ENCODE measurements at places on chromosomes 1 and 21. TPM values are rescaled to one million over a fixed set of nuclear protein-coding genes. Genes with fewer than 3 reads are reported as not detected.

The PRAMEF13 gene
- not detected for total RNA-seq

- no peaks in the 10 kb centered on the region for H3K36me3 ChIP-seq
- no peak overlapping the region for H3K4me3 ChIP-seq
- peaks cover 14% of the 10 kb centered on the region for H3K27me3 ChIP-seq
- H3K27ac ChIP-seq, result peak overlapping the region; percentile 58
Measured at GRCh38 chr1:84847253-84848250, 45.5 kb downstream of the LPAR3 start.

GRCh38 chr1:110615548-110616130, 9.5 kb upstream of the KCNA2 start:
- H3K27ac ChIP-seq, result no peak overlapping the region
- H3K36me3 ChIP-seq, result no peaks in the 10 kb centered on the region
- H3K4me1 ChIP-seq, result 0 out of 2 replicates have a peak, but pooled peaks cover 4% of the 10 kb centered on the region
- DNase-seq, result peak; percentile 32
- no peak overlapping the region for H3K4me3 ChIP-seq

The G0S2 gene
- 2.5 TPM for total RNA-seq

DNA sequence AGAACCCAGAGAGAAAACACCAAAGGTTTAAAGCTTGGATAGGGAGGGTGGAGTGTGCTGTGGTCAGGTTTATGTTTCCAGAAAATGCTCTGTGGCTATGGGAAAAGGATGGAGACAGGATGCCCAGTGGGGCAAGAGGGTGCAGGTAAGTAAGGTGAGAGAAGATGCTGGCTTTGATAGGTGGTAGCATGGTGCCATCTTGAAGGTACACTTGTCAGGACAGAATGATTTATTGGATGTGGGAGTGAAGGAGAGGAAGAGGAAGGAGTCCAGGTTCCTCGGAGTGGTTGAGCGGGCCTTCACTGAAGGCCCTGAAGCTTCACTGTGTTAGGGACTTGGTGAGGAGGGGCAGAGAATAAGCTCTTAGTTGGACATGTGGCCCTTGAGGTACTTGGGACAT, 3.6 kb downstream of the PTPRF start:
- no peak for DNase-seq
- no peaks in the 10 kb centered on the region for H3K27me3 ChIP-seq
- no peaks in the 10 kb centered on the region for H3K36me3 ChIP-seq
- H3K27ac ChIP-seq, result no peak overlapping the region
- H3K4me1 ChIP-seq, result peaks cover 7% of the 10 kb centered on the region

GRCh38 chr21:44767834-44768831, 33.5 kb downstream of the UBE2G2 start:
- DNase-seq, result no peak
- no peaks in the 10 kb centered on the region for H3K36me3 ChIP-seq
- H3K27me3 ChIP-seq, result no peaks in the 10 kb centered on the region
- peaks cover 7% of the 10 kb centered on the region for H3K4me1 ChIP-seq

The AMY1A gene
- total RNA-seq, result not detected

The LYPD8 gene
- total RNA-seq, result not detected

Data from Panc1 (cell line).